Cerebellum (tissue), 4 donors: ENCODE measurements at places on chromosomes 3 and 15.

DNA sequence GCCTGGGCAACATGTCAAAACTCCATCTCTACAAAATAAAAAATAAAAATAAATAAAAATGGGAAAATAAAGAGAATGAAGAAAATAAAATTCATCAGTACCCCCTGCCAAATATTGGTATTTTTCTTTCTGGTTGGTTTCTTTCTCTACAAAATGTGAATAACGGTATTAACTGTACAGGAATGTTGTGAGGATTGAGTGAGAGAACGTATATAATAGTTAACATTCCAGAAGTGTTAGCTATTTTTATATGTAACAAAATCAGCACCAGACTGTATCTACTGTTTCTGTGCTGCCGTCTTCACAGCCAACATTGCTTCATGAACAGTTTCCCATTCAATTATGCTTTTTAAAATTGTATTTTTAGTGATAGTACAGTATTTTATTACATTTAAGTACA lies 25.5 kb upstream of the RNU6-1 start:
- no peak for DNase-seq

- DNase-seq: no peak
Measured at GRCh38 chr3:150691414-150692040, 12.2 kb downstream of the ERICH6 start.

DNA sequence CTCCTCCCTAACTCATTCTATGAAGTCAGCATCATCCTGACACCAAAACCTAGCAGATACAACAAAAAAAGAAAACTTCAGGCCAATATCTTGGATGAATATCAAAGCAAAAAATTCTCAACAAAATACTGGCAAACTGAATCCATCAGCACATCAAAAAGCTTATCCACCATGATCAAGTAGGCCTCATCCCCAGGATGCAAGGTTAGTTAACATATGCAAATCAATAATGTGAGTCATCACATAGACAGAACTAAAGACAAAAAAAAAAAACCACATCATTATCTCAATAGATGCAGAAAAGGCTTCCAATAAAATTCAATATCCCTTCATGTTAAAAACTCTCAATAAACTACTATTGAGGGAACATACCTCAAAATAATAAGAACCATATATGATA lies 306.8 kb upstream of the TMC3 start:
- DNase-seq: no peak

DNA sequence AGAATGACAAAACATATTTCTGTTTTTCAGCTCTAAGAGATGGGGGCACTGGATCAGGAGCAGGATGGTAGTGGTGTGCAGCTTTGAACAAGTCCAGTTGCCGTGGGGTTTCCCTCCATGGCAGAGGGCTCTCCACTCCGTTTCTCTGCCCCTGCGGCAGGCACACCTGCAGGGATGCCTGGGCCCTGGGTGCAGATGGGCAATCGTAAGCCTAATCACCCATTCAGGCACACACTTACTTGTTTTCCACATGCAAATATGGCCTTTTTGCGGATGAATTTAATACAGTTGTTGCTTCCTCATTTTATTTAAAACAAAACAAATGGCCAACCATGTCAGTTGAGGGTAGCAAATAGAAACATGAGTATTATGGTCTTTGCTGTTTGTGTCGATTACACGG lies 85.1 kb downstream of the LPP start:
- DNase-seq: no peak

DNA sequence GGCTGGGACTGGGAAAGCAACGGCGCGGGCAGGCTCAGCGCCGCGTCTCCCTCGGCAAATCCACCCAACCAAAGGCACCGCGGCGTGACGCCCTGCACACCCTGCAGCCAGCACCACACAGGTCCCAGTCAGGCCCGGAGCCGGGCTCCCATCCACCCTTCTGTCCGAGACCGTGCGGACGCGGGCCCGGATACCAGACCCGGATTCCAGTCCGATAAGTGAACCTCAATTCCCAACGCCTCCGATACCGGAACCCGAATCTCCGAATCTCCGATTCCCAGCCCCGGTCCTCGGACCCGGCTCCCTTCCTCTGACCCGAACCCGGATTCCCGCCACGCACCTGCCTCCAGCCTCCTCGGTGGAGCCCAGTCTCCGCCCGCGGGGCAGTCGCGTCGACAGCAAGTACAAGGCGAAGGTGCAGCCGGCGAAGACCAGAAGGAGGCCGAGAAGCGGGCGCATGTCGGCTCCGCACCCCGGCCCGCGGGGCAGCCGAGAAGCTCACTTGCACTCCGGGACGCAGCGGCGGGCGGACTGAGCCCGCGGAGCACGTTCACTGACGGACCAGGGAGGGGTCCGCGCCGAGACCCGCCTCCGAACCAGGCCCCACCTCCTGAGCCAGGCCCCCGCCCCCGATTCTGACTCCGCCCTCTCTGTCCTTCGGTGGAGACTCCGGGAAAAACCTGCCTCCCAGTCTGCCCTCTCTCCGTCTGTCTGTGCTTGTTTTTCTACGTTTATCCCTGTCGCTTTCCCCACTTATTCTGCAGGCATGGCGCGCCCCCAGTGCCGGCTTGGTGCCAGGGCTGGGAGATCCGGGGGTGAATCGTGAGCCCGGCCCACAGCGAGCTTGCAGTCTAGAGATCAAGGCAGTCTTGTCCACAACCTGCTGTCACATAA lies at the start of gene TMEM41A:
TMEM41A (minus strand) TSS at position 533 of the 894 bp plus-strand sequence; CDS start at position 459, 74 bp downstream.
- DNase-seq: peak; percentile 95

- no peak for DNase-seq
Measured at GRCh38 chr3:152839511-152839910, 4.6 kb downstream of the P2RY1 start.

DNA sequence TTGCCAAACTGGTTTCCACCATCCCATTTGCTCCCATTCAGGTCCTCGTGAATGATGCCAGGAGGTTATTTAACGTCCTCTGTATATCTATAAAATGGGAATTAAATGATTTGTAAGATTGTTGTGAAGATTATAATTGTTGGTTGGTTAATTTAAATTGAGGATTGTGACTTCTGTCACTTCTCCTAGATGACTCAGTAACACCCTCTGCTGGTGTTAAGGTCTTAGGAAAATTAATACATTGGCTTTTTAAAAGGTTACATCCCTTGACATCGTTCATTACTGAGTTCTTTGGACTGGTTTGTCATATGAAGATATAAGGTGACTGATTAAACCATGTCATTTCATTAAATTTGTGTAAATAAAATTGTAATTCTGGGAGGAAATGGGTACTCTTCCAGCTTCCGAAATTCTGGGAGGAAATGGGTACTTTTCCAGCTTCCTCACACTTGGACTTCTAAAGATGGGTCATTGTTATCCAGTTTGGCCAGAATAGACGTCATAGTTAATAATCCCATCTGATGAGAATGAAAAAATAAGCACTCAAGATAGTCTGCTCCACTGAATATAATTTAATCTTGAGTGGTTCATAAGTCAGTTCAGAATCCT lies 33.3 kb upstream of the PAQR5 start:
- DNase-seq: peak; percentile 45

- DNase-seq: no peak
Measured at GRCh38 chr15:36896949-36897348, 203.4 kb downstream of the MEIS2 start.

GRCh38 chr15:25682340-25682739 lies 180.8 kb downstream of the ATP10A start:
- DNase-seq: no peak

- no peak for DNase-seq
Measured at GRCh38 chr15:78527325-78527724, 12.9 kb upstream of the PSMA4 start.

GRCh38 chr15:58865425-58865880 lies 68.0 kb downstream of the SLTM start:
- DNase-seq: peak; percentile 23

DNA sequence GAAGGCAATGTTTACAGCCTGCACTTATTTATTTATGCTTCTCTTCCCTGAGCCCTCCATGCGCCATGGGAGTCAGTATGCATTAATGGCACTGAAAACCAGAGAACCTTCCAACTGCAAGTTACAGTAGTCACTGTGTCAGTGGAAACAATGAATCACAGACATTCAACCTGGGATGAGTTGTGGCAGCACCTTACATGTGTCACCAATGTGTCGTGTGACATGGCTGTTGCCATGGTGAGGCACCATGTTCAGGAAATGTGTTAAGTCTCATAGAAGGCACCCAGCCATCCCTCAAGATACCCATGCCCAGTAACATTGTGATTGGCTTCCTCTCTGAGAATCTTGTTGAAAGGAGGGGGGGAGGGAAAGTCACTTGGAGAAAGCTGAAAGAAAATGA lies 105.0 kb downstream of the FOXP1 start:
- no peak for DNase-seq

GRCh38 chr15:51121118-51121517 lies 26.4 kb upstream of the TNFAIP8L3 start:
- DNase-seq: no peak

- DNase-seq: no peak
Measured at GRCh38 chr3:139574026-139574947, 34.7 kb upstream of the RBP1 start.

- peak; percentile 68 for DNase-seq
Measured at GRCh38 chr3:156150434-156151066, 30.2 kb downstream of the KCNAB1 start.

GRCh38 chr3:45571969-45572368 lies 22.6 kb upstream of the LIMD1 start:
- DNase-seq: no peak

DNA sequence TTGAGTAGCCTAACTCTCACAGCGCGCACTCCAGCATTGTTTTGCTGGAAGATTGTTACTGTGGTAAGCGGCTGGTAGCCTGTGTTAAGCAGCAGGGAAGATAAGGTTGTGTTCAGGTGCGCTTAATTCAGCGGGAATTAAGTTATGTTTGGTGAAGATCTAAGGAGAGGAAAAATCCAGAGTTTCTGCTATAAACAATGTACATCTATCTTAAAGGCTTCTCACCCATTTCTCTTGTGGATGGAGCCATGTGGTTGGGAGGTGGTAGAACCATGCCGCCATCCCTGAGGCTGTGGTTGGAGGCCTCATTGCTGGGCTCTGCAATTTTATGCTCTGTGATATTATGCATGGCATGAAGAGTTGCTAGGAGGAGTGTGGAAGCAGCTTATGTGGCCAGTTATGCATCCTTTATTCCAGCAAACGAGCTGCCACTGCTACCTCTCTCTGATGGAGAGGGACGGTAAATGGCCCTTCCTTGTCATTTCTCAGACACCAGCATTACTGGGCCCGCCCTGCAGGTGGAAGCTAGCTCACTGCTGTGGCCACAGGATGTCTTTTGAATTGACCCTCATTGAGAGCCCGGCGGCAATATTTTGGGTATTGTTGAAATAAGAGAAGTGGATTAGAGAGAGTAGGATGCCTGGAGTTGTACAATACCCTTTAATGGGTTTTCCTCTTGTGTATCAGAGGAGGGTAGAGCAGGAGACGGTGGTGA lies 1.3 kb downstream of the MINAR1 start:
- peak; percentile 60 for DNase-seq

GRCh38 chr3:16514021-16514700 lies 662 bp upstream of the RFTN1 start:
- no peak for DNase-seq

DNA sequence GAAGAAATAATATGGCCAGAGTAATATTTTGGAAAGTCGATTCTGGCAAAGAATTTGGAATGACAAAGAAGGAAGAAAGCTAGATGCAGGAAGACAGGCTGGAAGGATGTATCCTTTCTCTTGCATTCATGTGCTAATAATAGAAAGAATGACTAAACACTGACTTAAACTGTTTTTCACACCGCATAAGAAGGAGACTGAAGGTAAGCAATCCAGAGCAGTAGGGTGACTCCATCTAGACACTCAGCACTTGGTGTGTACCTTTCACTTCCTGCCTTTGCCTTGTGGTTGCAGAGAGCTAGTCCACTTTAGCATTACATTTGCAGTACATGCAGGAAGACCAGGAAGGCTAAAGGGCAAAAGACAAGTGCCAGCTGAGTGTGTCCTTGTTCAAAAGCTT lies 234.6 kb downstream of the RBMS3 start:
- no peak for DNase-seq

- DNase-seq: no peak
Measured at GRCh38 chr3:16187213-16187790, 12.8 kb downstream of the GALNT15 start.
